ENCODE measurements at places on chromosomes 7 and 10.
A peak's percentile ranks its signal among the peaks of the same experiment; 100 is the strongest.

DNA sequence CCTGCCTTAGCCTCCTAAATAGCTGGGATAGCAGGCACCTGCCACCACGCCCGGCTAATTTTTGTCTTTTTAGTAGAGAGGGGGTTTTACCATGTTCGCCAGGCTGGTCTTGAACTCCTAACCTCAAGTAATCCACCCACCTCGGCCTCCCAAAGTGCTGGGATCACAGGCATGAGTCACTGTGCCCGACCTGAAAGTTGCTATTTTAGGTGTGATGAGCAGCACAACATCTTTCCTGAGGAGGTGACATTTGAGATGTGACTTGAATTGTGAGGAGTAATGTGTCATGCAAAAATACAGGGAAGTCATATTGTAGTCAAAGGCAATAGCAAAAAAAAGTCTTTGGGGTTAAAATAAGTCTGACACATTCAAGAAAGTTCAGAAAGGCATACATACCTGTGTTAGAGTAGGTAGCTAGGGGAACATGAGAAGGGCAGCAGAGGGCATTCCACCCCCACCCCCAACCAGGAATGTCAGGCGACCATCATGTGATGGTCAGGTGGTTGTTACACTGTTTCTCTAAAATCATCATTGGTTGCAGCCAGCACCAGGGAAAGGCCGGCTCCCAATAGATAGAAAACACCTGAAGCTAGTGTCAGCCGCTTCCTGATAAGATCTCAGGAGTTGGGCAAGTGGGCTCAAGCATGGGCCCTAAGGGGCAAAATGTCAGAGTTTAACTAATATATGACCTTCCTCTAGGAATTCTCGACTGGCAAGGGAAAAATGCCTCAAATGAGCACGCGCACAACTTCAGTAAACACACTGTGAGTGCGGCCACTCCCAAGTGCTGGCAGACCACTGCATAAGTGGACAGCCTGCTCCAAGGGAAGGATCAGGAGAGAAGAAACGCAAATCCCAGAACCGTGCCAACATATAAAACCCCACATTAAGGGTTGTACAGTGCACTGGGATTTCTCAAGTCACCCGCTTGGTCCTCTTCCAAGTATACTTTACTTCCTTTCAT is at the start of gene TACC2:
Gene TACC2, plus strand, starts transcription at position 803 of the 964 bp plus-strand sequence. CDS start 32,819 bp downstream, outside the sequence.
- no peak for DNase-seq

GRCh38 chr7:5229451-5230264 is 39.6 kb downstream of the WIPI2 start:
- no peak for DNase-seq

DNA sequence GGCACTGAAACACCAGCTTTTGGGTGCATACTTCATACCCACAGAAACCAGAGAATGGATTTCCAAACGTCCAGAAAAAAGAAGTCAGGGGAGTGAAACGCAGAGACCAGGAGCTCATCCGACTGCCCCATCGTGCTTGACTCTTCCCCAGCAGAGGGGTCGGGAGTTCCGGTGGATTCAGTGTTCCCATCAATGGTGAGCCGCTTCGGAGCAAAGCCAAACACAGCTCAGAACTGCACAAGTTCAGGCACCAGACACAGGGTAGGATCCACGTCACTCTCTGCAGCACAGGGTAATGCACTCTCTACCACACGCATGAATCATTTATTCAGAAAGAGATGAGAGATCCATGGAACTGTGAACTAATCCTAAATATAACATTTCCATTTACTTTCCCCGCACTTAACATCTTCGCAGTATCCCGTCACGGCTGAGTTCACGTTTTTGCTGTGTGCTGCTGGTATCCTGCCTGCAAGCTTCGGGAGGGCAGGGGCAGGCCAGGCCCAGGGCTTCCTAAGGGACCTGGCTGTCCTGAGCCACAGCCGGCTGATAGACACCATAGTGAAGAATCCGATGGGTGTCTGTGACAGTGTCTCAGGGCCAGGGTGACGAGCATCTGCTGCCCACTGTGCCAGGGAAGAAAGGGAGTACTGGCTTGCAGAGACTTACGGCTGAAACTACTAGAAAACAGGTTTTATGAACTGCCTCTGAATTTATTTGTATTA is 545.3 kb downstream of the PTPRN2 start:
- no peak for DNase-seq

DNA sequence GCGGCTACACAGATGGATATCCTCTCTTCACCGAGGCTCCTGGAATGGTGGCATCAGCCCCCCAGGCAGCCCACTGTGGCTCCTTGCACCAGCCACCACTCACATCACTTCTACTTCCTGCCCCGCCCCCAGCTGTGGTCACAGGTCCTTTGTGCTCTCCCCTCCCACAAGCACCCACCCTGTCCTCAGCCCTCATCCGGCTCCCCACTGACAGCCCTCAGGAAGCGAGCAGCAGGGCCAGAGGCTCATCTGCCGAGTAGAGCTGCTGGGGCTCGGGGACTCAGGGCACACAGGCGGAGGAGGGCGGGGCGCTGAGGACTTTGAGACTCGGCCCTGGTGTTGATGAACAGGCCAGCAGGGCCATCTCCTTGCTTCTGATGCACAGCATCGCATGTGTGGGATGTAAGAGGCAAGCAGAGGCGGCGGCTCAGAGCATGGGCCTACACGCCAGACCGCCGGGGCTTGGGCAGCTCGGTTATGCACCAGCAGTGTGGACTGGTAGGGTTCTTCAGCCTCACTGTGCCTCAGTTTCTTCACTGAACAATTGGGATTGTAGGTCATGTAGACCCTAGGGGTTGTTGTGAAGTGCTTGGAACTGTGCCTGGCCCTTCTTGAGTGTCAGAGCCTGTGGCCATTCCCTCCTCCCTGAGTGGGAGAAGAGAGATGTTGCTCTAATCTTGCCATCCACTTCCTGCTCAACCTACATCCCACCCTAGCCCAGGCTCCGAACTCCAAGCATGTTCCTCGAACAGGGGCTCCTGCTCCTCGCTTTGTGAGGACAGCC is at the start of gene PRF1:
Gene PRF1, minus strand, starts transcription at position 77 of the 784 bp plus-strand sequence. CDS start 1,839 bp downstream, outside the sequence.
- no peak for DNase-seq

DNA sequence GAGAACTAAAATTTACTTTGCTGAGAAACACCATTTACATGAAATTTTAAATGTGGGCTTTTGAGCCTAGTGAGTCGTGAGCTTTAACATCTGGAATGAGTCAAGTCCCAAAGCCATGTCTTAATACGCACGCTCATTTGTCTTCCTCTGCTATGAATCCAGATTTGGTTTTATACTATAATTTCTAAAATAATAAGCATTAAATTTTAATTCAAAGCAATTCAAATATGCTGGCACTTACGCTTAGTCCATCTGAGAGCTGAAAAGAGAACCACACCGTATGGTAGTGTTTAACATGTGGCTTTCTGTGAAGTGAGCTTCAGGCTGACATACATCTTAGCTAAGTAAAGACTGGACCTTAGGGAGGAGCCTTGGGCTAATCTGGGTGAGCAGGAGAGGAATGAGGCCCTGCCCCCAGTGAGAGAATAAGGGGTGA is 52.2 kb downstream of the CUBN start:
- no peak for DNase-seq

DNA sequence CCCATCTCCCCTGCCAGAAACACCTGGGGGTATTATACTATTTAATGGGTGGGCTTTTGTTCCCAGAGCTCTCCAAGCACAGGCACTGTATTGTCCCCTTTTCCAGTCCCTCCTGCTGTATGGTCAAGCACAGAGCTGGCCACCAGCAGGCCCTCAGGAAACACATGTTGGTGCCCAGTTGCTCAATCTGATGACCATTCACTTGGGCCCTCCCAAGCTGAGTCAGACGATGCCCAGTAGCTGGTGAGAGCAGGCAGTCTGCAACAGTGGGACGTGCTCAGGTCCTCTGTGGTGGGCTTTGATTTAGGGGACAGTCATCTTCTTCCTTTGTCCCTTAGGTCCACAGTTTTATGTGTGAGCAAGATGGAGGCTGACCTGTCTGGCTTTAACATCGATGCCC is 11.8 kb downstream of the SFXN2 start:
- no peak for DNase-seq

GRCh38 chr10:82190432-82191260 is 315.7 kb downstream of the NRG3 start:
- DNase-seq, result no peak

- DNase-seq, result no peak
Measured at GRCh38 chr7:68833422-68833821, 764.9 kb upstream of the AUTS2 start.

- no peak for DNase-seq
Measured at GRCh38 chr10:88755753-88756152, 4.1 kb upstream of the LIPN start.

- DNase-seq, result no peak
Measured at GRCh38 chr10:125591886-125592285, 91.1 kb downstream of the TEX36 start.

DNA sequence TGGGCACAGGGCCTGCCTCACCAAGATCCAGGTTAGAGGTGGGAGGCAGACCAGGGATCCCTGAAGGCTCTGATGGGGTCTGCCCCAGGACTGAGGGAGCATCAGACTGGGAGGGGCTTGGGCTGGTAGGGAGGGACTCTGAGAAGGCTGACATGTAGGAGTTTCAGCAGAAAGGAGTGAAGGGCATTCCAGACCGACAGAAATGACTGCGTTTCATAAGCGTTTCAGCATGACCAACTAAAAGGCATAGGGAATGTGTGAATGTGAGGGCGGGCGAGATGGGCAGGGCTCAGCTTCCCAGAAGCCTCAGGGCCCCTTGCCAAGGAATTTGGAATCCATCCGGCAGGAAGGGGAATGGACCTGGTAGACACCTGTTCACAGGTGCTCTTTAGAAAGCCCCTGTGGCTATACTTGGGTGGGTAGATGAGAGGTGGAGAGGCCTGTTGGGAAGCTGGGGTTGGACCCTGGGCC is 24.9 kb upstream of the SLC29A3 start:
- no peak for DNase-seq

DNA sequence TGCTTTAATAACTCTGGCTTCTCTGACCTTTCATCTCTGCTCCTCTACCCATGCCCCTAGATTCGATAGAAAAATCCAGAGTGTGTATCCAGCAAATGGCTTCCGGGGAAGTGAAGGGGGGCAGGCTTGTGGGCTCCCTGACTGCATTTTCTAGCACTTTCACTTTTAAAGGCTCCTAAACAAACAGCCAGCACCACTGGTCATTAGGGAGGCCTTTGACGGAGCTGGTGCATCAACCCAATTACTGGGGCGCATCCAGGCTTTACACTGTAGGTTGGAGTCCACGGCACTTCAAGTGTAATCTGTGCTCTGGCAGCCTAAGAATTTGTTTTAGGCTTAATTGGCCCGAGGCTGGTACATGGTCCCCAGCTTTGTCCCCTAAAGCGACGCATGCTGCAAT is 291.9 kb downstream of the GFRA1 start:
- DNase-seq, result no peak

DNA sequence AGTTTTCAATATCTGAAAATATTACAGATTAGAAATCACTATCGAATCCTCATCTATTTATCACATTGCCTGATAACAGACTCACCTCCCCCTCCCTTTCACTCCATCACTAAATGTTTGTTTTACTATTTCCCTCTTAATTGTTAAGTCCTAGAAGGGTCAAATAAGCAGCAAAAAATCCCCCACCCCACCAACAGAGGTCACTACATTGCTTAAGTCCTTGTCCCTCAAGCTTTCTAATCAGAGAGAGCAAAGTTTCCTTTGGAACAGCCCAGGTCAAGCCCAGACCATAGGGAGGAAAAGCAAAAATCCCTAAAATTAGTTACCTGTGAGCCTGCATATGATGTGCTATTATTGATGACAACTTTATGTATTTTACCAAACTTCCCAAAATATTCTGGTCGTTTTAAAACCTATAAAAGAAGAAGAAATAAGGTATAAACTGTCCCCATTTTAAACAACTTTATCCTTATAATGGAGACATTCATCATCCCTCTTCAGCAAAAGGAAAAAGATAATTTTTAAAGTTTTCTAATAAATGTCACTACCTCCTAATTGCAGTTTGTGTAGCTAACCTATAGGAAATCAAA is 95.0 kb downstream of the CNOT4 start:
- peak; percentile 4 for DNase-seq

DNA sequence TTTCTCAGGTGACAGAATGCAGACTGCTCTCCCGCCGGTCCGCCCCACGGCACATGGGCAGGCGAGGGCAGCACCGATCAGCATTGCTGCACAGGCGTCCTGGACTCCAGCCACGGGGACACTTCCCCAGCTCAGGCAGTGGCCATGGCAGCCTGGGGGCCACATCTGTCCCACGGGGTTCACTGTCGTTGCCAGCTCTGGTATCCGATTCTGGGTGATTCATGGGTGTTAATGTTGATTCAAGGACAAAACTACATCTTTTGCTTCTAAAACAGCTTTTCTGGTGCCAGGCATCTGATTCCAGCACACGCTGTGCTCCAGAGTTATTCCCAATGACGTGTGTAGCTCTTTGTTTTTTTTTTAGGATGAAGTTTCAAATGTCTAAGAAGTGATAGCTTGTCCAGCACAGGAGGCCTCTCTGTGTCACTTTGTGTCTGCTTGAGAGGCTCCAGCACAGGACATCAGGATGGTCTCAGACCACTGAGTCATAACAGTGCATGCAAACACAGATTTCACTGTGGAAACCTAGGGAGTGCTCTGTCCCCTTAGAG is 218.0 kb downstream of the WDR37 start:
- DNase-seq, result no peak

DNA sequence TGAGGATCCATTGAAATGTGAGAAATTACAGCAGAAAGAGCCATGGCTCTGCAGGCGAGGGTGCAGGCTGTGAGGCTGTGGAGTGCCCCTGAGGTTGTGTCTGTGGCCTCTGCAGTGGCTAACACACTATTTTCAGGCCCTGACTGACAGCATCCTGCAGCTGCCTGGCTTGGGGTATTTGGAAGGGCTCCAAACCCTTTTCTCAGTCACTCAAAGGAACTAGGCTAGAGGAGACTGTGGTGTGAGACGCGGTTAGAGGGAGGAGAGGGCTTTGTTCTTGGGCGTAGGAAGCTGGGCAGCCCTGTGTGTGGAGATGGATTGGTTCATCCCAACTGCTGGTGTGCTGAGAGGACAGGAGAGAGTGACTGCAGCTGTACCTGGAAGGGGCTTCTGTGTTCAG is 134.9 kb downstream of the RAMP3 start:
- DNase-seq, result no peak

DNA sequence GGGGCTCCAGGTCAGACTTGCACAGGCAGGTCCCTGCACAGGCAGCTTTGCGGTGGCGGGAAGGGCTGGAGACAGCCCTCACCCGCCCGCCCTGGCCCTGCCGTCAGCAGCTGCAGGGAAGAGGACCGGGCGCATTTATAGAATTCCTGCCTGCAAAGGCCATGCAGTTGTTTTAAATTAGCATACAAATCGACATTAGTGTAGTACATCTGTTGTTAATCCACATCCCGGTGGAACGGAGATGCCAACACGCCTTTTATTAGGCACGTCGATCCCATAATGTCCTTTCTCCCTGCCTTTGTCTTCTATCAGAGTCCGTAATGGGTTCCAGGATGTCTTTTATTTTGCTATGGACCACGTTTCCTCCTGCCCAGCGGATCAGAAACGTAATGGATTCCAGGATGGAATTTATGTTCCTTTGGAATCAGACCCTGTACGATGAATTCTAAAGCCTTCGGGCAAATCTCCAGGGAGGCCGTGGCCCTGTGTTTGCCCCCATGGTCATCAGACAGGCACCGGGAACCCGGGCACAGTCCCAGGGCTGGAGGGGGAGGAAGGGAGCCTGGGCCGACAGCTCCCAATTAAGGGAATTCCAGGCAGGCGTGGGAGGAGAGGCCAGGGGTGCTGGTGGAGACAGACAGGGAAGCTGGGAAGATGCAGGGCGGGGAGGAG is 123.9 kb downstream of the COL26A1 start:
- DNase-seq, result no peak

GRCh38 chr10:12308736-12309375 is 40.5 kb upstream of the CAMK1D start:
- DNase-seq, result no peak

Data from SW 1271 (cell line).